Ureter (tissue), 1 donor: ENCODE measurements at places on chromosomes 2 and 18. TPM values are rescaled to one million over a fixed set of nuclear protein-coding genes. Genes with fewer than 3 reads are reported as not detected.

The SLC19A3 gene
- 1.9 TPM for total RNA-seq

GRCh38 chr2:124526221-124526620 is 501.1 kb downstream of the CNTNAP5 start:
- DNase-seq, result no peak

The RESP18 gene
- not detected for total RNA-seq

DNA sequence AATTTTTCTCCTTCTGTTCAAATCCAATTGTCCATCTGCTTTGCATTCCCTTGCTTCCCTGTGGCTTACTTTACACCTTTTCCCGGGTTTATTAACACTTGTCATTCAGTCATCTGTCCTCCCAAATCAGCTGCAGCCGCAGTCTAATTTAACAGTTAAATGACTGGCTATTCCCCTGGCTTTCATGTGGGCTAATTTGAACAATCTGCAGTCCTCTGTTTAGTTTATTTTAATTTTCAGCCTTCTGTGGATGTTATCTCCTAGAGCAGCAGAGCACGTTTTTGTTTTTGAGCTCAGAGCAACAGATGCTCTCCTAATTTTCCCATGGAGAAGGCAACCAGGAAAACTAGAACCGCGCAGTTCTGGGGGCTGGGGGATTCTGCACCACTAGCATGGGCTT is 55.0 kb downstream of the MEP1B start:
- DNase-seq, result no peak

- no peak for DNase-seq
Measured at GRCh38 chr2:239767021-239767905, 257.9 kb downstream of the NDUFA10 start.

The CRYGC gene
- not detected for total RNA-seq

The RNF149 gene
- total RNA-seq, result 97.3 TPM

The MYO5B gene
- total RNA-seq, result 46.2 TPM

GRCh38 chr2:28355521-28356094 is 37.0 kb upstream of the FOSL2 start:
- no peak for DNase-seq

The NTSR2 gene
- not detected for total RNA-seq

The ACMSD gene
- total RNA-seq, result not detected

The FECH gene
- total RNA-seq, result 13.7 TPM

GRCh38 chr18:1090758-1091157 is 186.1 kb downstream of the ADCYAP1 start:
- DNase-seq, result no peak

GRCh38 chr2:55547001-55547400 is 27.5 kb downstream of the CFAP36 start:
- no peak for DNase-seq

GRCh38 chr2:154193246-154193645 is 321.5 kb downstream of the GALNT13 start:
- no peak for DNase-seq

DNA sequence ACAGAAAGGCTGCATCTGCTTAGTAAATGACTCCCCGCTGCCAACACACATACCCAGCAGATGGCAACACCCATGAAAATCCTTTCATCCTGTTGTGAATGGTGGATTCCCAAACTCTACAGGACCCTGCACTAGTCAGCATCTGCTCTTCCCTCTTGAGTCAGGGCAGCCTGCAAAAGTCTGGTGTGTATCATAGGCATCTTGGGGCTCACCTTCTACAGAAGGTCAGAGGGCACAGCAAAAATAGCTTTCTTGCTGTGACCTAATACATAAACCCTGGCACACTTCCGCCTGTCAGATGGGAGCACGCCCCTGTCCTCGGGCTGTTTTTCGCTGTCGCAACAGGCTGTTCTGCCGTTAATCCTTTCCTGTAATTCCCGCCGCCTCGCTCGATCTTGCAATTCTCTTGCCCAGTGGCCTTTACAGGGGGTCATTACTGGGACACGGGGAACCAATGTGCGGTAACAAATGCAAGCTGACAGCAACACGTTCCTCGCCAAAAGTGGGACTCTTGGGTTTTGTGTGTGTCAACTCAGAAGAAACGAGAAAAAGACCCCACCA is 19.9 kb upstream of the SCYGR1 start:
- no peak for DNase-seq
